CD4-positive, alpha-beta T cell treated with Interferon alpha-2 for 1 hour (primary cell): ENCODE measurements at places on chromosomes 4 and X.

- DNase-seq: no peak
These were observed at the start of gene ANOS1 for GRCh38 chrX:8731559-8732395. Gene ANOS1, minus strand, starts transcription at chrX:8732137. Its CDS starts 101 bp downstream, at chrX:8732036.

- DNase-seq: no peak
These were observed 274.4 kb upstream of the RASGEF1B start for GRCh38 chr4:81746071-81746470.

- no peak for DNase-seq
These were observed 50.2 kb upstream of the FAM9A start for GRCh38 chrX:8851231-8851886.

DNA sequence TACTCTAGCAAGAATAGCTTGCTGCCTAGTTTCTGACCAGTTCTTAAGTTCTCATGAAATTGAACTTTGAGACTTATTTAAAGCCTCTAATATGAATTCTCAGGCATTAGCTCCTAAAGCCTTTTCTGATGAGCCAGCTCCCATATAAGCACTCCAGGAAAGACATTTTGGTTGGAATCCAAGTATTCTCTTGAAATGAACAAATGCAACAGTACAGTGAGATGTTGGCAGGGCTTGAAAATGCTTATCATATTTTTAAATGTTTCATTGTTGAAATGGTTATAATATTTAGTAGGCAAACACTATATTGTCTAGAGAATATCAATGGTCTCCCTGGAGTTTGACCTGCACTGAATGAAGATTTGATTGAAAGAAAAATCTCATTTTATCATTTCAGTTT, 240.3 kb downstream of the ANK2 start:
- DNase-seq: no peak

DNA sequence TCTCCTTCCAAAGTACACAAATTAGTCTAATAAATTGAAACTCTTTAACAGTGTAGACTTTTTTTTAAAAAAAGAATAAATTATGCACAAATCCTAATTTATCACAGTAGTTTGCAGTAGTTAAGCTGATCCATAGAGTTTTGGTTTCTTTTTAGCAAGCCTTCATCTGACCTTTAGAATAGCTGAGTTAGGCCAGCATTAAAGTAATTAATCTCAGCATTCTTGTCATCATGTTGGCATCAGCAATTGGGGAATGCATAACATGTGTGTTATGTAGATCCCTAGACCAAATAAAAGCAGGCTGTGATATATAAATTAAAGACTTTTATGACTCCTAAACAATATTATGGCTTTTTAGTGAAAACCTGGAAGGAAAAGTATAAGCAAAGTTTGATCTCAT, 426.5 kb upstream of the PABPC4L start:
- DNase-seq: no peak

- no peak for DNase-seq
These were observed 52.9 kb downstream of the EPHA5 start for GRCh38 chr4:65617416-65617815.

DNA sequence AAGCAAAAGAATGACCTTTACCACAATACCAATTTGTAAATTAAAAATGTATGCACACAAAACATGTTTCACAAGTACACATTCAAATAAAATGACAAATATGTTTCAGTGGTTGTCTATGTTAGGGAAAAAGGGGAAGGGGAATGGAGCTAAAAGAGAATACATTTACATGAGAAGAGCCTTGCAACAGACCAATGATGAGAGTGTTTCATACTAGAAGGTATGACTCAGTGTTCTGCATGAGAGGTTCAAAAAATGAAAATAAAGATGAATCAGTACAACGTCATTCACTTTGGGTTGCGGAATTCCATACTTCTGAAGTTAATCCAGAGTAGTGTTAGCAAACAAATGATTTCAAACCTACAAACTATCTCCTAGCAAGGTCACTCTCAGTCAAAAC, 51.7 kb downstream of the RPGR start:
- DNase-seq: no peak

- no peak for DNase-seq
These were observed 52.0 kb downstream of the TBC1D14 start for GRCh38 chr4:6961496-6962210.

- peak; percentile 66 for DNase-seq
These were observed 10.7 kb downstream of the LIAS start for GRCh38 chr4:39469429-39470077.

- no peak for DNase-seq
These were observed 50.9 kb downstream of the USP26 start for GRCh38 chrX:133045986-133046385.

GRCh38 chr4:160514126-160514525, 1411.2 kb downstream of the RAPGEF2 start:
- DNase-seq: no peak

DNA sequence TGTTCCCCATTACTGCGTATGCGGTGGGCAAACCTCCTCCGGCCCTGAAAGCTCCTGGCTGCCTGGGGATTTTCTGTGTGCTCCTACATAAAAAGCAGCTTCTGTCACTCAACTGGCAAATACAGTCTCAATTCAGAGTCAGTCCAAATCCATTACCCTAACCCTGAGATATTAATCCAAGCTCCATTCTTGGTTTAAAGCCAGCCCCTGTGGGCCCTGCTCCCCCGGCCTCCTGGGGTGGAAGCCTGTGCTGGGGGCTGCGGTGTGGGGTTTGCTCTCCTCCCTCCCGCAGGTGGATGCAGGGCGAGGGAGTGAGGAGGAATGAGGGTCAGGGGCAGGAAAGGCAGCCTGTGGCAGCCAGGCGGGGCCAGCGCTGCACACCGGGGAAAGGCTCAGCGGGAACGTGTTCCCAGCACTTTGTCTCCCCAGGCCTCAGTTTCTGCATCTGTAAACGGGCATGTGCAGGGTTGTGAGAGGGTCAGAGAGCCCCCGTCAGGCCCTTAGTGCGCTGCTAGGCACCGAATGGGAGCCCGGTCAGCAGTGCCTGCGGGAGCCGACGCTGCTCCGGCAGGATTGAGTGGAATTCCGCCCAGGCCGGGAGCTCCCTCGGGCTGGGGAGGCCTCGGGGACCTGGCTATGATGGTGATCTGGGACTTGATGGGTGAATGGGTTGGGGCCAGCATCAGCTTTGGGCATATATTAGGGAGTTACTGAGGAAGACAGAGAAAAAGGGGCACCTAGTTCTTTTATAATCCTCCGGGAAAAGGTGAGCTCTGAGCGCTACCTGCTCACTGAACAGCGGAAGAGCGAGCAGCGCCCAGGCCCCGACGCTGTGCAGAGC, 6.3 kb upstream of the RGS12 start:
- no peak for DNase-seq

DNA sequence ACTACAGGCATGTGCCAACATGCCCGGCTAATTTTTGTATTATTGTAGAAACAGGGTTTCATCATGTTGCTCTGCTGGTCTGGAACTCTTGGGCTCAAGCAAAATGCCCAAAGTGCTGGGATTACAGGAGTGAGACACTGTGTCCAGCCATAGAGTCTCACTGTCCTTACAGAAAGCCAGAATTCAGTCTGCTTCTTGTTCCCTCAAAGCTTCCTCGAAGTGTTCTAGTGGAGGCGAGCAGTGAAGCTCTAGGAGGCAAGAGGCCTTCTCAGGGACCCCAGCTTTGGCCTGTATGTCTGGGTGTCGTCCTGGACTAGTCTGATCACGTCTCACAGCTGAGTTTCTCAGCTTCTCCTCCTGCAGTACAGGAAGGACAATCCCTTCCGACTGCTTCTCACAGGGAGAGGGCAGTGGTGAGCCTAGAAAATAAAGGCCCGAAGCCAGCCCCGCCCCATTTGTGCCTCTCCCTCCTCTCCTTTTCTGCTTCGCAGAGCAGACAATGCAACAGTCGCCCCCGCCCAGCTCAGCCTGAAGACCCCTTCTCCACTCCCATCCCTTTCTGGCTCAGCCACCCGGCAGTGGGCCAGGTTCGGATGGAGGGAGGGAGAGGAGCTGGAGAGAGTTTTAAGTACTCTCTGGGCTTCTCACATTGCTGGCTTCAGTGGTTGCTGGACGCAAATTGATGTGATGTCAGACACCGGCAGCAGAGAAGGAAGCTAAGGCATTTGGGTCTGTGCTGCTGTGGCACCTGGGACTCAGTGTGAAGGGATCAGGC, 11.1 kb upstream of the FAM3A start:
- DNase-seq: peak; percentile 61

- DNase-seq: no peak
These were observed 70.1 kb upstream of the CBR4 start for GRCh38 chr4:169079942-169080827.

DNA sequence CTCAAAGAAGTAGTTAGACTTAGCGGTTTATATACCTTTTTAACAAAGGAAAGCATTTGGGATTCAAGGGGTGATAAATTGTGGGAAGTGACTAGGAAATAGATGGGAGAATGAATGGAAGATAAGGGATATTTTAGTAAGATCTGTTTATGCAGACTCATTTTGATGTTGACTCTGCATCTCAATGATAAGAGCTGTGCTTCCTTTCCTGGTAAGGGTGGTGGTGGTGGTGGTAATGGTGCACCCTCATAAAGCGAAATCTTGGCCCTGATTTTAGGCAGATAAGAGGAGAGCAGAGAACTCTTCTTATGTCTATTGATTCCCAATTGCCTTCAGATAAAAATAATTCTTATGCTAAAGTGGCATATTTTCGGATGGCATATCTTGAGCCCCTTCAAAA, 197.1 kb downstream of the SPRY1 start:
- no peak for DNase-seq

DNA sequence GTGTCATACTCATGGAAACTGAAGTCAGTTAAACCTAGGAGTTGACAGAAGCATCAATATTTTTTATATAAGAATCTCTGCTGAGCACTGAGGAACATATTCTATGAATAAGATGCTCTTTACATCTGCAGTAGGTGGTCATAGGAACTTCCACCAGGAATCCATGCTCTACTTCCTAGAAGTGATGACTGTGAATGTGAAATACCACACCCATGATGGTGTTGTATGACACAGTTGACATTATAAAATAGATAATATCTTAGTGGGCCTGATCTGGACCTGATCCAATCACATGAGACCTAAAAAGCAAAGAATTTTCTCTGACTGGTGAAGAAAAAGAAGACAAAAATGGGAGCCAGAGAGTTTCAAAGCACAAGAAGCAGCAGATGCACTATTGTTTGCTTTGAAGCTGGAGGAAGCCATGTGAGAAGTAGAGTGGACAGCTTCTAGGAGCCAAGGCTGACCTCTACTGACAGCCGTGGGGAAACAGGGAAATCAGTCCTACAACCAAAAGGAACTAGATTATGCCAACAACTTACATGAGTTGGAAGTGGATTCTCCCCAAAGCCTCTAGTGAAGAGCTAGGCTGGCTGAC, 68.6 kb upstream of the HS3ST1 start:
- DNase-seq: no peak
